ENCODE measurements at places on chromosomes 13 and 19.

GRCh38 chr13:40002016-40002415 is 346.6 kb downstream of the COG6 start:
- DNase-seq: no peak

- no peak for DNase-seq
Observed at GRCh38 chr13:98751367-98751782, 1.1 kb downstream of the SLC15A1 start.

- DNase-seq: no peak
Observed at GRCh38 chr13:114313061-114313860, 1.0 kb upstream of the CHAMP1 start.

- DNase-seq: no peak
Observed at GRCh38 chr13:43484432-43485225, 302.1 kb downstream of the ENOX1 start.

DNA sequence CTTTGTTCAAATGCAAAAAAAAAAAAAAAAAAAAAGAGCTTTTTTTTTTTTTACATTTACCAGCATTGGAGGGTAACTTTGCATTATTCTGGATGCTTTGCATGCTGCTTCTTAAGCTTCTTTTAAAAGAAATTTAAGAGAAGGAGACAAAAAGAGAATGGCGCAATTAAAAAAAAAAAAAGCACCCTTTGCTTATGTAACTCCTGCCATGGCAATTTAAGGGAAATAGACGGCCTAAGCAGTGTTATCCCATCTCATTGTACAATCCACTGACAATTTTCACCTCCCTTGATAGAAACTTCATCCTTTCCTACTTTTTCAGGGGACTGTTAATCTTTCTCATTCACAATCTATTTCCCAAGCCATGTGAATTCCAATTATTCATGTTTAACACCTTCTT is 129.8 kb downstream of the KCTD12 start:
- no peak for DNase-seq

GRCh38 chr19:29804493-29804892 is 7.3 kb upstream of the CCNE1 start:
- DNase-seq: no peak
